T-helper 17 cell (primary cell): ENCODE measurements at places on chromosomes 12 and 14. TPM values are rescaled to one million over a fixed set of nuclear protein-coding genes. Genes with fewer than 3 reads are reported as not detected.

Gene TCL1B
- total RNA-seq = not detected

GRCh38 chr12:57755454-57756372 lies 810 bp downstream of the MARCHF9 start:
- no peaks in the 10 kb centered on the region for H3K36me3 ChIP-seq
- H3K4me1 ChIP-seq = peaks cover 60% of the 10 kb centered on the region
- H3K27ac ChIP-seq = peak overlapping the region; percentile 87
- H3K27me3 ChIP-seq = no peaks in the 10 kb centered on the region

Gene BDKRB2
- not detected for total RNA-seq

- H3K4me1 ChIP-seq = peaks cover 5% of the 10 kb centered on the region
- no peaks in the 10 kb centered on the region for H3K36me3 ChIP-seq
- no peak overlapping the region for H3K27ac ChIP-seq
- peaks cover 30% of the 10 kb centered on the region for H3K27me3 ChIP-seq
- no peak overlapping the region for H3K4me3 ChIP-seq
Measured at GRCh38 chr14:58663494-58664111, 25.8 kb downstream of the DACT1 start.

DNA sequence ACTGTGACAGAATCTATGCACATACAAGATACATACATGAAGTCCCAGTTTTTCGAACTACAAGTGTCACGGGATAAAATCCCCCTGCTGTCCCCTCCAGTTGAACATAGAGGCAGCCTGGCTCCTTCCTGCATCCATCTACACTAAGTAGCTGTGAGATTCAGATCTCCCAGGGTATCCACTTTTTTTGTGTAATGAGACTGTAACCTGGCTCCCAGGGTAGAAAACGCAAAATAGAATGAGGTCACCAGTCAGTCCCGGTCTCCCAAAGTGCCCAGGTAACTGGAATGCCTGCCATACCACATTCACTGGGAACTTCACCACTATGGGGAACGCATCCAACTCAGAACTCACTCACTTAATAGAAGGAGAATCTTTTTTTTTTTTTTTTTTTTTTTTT lies 67.8 kb downstream of the TMCC3 start:
- no peak overlapping the region for H3K4me3 ChIP-seq
- no peaks in the 10 kb centered on the region for H3K27me3 ChIP-seq
- H3K4me1 ChIP-seq = peaks cover 2% of the 10 kb centered on the region

DNA sequence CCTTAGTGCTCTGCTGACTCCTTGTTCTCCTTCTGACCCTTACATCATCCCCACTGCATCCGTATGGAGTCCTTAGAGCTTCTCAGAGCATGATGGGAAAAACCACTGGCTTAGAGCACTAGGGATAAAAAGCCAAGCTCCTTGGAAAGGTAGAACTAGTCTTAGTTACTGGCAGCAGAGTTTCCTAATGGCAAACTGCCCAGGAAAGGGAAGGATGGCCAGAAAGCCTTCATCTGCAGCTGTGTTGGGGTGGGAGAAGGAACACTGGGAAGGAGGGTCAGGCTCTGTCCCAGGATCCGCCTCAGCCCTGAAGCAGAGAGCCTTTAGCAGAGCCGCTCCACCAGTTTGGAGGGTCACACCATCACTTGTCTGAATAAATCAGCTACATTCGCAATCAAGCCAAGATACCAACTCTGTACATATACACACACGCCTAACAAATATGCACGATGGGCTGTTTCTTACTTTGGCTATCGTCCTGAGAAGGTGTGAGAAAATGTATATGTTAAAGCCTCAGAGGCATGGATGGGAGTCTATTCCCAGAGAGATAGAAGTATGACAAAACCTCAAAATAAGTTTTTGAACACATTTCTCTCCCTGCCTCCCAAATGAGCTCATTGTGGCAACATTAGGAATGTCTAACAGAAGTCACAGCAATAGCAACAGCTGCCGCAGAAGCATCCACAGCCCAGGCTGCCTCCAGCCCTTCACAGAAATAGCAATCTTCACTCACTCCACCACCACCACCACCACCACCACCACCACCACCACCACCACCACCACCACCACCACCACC lies 18.6 kb upstream of the GALNT8 start:
- no peaks in the 10 kb centered on the region for H3K4me1 ChIP-seq
- no peak for DNase-seq
- no peak overlapping the region for H3K27ac ChIP-seq
- H3K27me3 ChIP-seq = peaks cover 4% of the 10 kb centered on the region
- peaks cover 3% of the 10 kb centered on the region for H3K36me3 ChIP-seq
